ENCODE measurements at places on chromosomes 6 and 20.
A peak's percentile ranks its signal among the peaks of the same experiment; 100 is the strongest.

- no peak for DNase-seq
These were observed 10.1 kb upstream of the BTBD3 start for GRCh38 chr20:11907621-11908020.

DNA sequence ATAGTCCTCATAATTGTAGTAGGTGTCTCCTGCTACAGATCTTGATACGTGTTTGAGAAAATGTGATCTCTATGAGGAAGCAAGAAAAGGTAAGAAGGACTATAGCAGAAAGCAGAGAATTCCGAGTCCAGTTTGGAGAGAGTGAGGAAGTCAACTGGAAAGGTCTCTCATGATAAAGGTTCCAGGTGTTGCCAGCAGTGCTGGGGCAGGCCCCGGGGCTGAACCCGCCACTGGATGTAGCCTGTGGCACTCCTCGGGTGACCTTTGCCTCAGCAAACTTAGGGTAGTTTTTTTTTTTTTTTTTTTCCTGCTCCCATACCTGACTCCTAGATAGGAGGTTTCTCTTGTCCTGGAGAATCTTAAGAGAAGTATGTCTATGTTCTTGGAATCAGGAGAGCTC is 62.8 kb downstream of the FAM120B start:
- DNase-seq: no peak

- DNase-seq: no peak
These were observed 17.5 kb downstream of the L3MBTL1 start for GRCh38 chr20:43525021-43525420.

DNA sequence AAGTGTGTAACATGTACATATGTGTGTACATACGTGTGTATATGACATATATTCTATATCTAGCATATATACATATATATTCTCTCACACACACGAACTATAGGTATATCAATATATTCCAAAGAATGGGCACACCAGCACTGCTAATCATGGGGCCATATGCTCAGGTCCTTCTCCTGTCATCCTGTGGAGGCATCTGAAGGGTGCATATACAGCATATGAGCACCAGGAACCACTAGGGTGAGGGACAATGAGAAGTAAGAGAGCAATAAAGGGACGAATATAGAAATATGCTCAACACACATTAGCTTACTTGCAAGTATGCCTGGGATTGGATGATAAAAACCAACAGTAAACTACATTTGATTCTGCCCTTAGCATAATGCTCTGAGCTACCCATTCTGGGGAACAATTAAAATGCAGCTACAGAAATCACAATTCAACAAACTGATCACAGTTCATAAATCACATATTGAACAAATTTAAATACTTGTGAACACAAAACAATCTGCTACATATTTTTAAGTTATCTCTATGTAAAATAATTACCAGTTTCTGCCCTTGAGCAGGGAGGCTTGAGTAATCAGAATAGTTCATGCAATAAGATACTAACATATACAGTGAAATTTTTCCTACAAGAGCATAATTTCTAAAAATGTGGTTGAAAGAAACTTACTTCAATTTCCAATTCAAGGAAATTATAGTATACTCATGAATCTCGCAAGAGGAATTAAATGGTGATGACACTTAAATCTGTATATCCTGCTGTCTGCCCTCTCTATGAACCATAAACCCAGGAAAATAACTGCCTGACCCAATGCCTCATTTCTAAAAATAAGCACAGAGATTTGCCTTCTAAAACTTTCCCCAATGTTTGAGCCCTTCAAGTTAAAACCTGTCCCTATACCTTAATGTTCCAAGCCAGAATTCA is 272.2 kb upstream of the THEMIS start:
- no peak for DNase-seq

DNA sequence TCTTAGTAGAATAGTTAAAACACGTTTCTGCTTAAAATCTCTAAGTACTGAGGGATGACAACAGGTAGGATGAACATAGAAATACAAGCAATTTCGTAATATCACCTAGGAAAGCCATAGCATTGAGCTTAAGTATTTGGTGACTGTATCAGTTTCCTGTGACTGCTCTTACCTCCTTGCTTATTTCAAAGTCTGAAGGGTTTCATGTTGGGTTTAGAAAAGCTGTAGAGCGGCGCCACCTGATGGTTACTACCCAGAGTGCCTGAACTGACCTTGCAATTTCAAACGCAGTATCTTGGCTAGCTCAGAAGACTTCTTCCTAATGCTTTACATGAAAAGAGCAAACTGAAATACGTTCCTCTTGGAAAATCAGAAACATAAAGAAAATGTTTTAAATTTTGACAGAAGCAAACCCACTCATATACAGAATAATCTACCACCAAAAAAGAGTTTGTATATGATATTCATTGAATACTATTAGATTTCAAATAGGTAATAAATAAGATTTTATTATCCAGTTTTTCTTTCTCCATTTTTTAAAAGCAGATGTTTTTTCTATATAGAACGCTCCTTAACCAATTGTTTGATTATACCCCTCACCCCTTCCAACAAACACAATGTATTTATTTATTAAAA is 82.3 kb upstream of the RIPOR2 start:
- DNase-seq: peak; percentile 57

- no peak for DNase-seq
These were observed 110.3 kb upstream of the NUP153 start for GRCh38 chr6:17816921-17817611.

DNA sequence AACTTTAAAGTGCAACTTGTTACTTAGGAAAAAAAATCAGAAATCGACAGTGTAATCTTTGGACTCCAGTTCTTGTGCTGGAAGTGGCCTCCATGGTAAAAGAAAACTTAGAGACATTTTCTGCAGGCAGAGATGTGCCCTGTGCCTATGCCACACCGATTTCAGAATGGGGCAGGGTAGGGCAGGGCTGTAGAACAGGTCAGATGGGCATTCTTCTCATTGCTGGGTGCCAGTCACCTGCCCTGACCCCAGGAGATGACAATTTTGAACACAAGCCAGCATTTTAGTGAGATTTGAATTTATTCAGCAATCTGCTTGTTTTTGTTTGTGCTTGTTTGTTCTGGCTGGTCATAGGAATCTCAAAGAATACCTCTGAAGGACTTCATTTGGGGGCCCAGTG is 63.3 kb downstream of the SASH1 start:
- DNase-seq: no peak

DNA sequence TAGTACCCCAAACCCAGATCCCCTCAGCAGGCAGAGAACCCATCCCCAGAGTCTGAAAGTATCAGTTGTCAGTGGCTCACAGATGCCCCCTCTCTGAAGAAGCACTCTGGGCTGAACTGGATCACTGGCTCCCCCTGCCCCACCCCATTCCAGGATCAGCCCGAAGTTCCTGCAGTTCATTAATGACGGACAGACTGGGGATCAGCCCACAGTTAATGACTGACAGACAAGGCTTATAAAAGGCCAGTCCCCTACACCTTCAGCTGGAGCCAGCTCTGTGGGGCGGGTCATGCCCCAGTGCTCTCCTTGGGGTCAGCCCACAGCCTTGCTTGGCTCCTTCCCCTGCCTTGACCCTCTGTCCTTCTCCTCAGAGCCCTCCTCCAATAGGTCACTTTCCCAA is 21.7 kb downstream of the KIAA1755 start:
- no peak for DNase-seq

DNA sequence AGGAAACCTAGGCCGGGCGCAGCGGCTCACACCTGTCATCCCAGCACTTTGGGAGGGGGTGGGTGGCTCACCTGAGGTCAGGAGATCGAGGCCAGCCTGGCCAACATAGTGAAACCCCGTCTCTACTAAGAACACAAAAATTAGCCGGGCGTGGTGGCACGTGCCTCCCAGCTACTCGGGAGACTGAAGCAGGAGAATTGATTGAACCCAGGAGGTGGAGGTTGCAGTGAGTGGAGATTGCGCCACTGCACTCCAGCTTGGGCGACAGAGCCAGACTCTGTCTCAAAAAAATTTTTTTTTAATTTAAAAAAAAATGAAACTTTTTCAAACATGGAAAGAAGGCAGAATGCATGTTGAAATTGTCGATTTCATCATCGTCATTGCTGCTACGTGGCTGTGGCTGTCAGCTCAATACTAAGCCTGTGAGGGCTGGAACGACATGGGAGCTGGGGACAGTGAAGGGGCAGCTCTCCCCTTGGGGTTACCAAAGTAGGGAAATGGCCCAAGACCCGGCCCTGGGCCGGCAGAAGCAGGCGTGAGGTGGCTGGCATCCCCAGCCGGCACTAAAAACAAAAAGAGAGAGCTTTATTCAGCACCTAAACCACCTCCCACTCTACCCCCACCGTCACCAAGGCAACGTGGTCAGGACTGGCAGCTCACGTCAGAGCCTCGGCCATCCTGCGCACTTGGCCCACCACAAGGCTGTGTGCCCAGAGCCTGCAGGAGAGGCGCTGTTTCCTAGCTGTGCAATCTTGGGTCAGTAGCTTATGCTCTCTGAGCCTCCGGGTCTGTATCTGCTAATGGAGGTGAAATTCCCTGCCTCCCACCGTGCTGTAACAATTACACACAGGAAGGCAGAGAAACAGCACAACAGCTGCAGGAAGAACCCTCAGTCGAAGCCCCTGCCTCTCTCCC is 30.8 kb downstream of the AGPAT4 start:
- DNase-seq: no peak

DNA sequence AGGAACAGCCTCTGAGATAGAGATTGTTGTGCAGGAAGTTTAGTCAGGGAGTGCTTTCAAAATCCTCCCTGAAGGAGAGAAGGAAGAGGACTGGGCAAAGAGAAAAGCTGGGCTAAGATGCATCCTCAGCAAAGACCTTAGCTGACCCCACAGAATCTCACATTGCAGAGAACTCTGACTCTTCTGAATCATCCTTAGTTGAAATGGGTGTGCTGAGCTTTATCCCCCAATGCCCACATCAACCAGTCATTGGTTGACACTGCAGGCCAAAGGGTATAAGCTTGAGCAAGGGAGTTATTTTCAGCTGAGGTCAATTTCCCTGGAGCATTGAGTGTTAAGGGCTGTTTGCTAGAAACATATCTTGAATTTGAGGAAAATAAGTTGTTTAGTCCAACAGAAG is 732.2 kb downstream of the CBLN4 start:
- no peak for DNase-seq

GRCh38 chr6:108968325-108969316 is 120.4 kb downstream of the ARMC2 start:
- DNase-seq: no peak

DNA sequence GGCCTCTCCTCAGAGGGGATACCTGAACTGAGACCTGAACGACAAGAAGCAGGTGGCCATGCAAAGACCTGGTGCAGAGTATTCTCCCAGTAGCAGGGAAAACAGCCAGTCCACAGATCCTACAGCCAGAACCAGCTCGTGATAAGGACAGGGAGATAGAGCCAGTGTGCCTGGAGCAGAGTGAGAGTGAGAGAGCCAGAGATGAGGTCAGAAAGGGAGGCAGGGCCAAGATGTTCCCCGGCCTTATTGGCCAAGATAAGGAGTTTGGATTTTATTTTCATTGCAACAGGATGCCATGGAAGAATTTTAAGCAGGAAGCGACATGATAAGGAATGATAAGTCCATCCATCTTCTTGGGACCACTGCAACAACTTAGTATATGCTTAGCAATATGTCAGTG is 111.8 kb downstream of the UBE3D start:
- no peak for DNase-seq

GRCh38 chr6:116616737-116617053 is 416 bp downstream of the RSPH4A start:
- DNase-seq: no peak

- DNase-seq: no peak
These were observed 130.0 kb upstream of the KCNK16 start for GRCh38 chr6:39452306-39453145.

DNA sequence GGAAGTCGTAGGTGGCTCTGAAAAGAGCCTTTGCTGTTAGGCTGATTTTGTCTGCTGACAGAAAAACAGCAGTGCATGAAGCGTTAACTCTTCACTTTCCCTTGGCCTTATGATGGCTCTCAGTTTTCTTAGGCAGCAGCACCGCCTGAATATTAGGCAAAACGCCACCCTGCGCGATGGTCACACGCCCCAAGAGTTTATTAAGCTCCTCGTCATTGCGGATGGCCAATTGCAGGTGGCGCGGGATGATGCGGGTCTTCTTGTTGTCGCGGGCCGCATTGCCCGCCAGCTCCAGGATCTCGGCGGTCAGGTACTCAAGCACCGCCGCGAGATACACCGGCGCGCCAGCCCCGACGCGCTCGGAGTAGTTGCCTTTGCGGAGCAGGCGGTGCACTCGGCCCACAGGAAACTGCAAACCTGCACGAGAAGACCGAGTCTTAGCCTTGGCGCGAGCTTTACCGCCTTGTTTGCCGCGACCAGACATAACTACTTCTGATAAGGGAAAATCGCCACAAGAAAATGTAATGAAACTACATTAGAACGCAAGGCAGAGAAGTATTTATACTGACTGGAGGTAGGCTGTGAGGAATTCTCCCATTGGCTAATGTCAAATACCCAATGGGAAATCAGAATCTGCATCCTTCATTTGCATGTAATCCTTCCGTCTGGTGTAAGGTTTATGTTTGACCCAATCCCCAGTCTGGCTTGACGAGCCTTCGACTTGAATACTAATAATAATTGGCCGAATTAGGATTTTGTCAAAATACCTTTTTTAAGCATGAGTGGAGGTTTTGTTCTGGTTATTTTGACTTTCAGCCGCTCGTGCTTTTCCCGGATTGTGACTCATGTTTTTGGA is 53.9 kb upstream of the HFE start:
- DNase-seq: no peak

DNA sequence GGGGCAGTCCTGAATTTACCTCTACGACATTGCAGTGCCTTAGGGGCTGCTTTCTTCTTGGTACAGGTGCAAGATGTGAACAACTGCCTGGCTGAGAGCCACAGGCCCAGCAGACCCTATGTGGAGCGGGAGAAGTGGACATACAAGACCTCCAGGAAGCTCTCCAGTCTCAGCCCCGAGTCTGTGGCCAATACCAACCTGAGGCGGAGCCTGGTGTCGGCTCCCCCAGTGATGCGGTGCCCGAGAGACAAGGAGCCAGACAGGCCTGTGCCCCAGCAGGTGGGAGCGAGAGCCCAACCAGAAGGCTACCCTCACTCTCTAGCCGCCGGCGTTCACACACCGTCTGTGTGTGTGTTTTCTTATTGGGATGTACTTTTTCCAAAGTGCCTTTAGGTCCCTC is 59.6 kb downstream of the EFCAB8 start:
- DNase-seq: no peak
